ENCODE measurements at places on chromosomes 7 and 10.

GRCh38 chr7:155371884-155372781 is 74.5 kb downstream of the INSIG1 start:
- DNase-seq = no peak

GRCh38 chr10:79149662-79150443 is 81.1 kb downstream of the ZMIZ1 start:
- DNase-seq = peak; percentile 59

- no peak for DNase-seq
Observed at GRCh38 chr7:93008833-93009232, 108.9 kb downstream of the SAMD9 start.

DNA sequence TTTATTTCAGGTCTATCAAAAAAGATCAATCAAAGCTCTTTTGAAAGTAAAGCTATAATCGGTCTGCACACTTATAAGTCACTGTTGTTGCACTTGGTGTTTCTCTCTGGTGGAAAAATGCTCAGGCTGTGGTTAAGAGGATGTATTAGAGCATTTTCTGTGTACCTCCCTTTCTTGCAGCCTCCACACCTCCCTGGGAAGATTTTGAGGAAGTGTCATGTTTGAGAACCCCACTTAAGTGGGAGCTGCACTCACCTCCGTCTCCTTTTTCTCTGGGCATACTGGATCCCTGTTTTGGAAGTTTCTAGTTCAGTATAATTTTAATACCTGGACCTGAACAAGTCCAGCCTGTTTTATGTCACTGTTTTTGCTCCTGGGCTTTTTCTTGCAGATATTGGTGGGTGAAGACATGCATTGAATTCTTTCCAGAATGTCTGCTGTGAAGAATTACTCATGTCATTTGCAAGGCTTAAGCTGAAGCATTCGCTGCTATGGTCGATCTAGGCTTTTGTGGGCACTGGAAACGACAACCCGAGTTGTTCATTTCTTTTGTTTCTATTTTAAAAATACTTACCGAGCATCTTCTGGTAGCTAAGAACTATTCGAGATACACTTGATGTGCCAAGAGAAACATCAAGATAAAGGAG is 36.6 kb downstream of the TCF7L2 start:
- peak; percentile 57 for DNase-seq

GRCh38 chr7:107917763-107918651 is 27.0 kb downstream of the DLD start:
- DNase-seq = no peak

- DNase-seq = peak; percentile 52
Observed at GRCh38 chr7:33669251-33669670, 236.1 kb upstream of the BMPER start.

GRCh38 chr10:117262903-117263293 is 22.0 kb downstream of the SLC18A2 start:
- no peak for DNase-seq

DNA sequence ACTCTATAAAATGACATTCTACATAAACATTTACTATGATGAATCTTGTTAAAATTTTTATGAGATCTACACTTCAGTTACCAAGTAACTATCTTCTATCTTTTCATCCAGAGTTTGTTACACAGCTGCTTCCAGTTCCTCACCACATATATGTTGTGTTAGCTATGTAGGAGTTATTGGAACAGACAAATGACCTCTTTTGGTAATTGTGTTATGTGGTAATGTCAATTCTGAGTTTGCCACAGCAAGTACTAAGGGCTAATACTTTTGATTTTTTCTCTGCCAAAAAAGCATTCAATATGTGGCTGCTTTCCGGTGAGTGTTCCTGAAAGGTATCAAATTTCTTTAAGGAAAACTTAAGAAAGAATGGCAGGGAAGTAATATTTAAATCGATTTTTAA is 573.9 kb upstream of the PCDH15 start:
- DNase-seq = peak; percentile 24

- peak; percentile 87 for DNase-seq
Observed at GRCh38 chr7:82049891-82050533, 280.2 kb upstream of the HGF start.

- DNase-seq = peak; percentile 27
Observed at GRCh38 chr10:103168438-103168837, 24.6 kb downstream of the NT5C2 start.

DNA sequence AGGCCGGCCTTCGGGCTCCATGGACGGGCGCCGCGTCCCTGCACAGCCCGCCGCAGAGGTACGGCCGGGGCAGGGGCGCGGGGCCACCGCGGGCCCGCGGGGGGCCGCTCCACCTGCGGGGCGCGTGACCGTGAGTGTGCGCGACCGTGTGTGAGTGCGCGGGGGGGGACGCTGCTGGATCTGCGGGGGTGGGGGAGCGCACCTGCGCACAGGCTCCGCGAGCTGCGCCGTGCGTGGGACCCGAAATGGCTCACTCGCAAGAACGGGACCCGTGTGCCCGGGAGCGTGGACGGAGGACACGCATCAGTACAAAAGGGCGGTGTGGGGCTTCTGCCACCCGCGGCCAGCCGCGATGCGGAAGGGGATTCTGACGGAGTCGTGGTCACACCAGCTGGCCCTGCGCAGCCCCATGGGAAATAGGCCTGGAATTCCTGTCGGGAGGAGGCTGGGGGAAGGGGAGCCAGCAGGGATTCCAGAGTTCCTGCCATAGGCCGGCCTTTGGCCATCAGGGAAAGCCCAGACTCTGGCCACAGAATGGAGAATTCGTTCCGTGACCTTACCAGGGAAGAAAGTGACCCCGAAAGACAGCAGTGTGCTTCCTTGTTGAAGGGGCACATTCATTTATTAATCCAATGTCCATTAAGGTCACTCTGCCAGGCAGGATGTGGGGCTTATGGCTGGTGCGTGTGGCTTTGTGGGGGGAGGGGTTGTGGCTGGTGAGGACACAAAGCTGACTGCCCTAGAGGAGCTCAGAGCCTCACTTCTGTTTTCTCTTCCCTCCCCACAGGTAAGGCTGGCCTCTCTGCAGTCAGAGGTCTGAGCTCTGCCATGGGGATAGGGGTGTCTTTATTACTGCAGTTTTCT is 494 bp downstream of the REPIN1 start:
- peak; percentile 67 for DNase-seq

GRCh38 chr7:35630024-35630972 is 64.6 kb downstream of the HERPUD2 start:
- peak; percentile 62 for DNase-seq

- DNase-seq = no peak
Observed at GRCh38 chr10:99235658-99236626, at the start of gene HPSE2. Gene HPSE2, minus strand, starts transcription at chr10:99235852.

- DNase-seq = no peak
Observed at GRCh38 chr10:12689893-12690292, 311.6 kb downstream of the CCDC3 start.

DNA sequence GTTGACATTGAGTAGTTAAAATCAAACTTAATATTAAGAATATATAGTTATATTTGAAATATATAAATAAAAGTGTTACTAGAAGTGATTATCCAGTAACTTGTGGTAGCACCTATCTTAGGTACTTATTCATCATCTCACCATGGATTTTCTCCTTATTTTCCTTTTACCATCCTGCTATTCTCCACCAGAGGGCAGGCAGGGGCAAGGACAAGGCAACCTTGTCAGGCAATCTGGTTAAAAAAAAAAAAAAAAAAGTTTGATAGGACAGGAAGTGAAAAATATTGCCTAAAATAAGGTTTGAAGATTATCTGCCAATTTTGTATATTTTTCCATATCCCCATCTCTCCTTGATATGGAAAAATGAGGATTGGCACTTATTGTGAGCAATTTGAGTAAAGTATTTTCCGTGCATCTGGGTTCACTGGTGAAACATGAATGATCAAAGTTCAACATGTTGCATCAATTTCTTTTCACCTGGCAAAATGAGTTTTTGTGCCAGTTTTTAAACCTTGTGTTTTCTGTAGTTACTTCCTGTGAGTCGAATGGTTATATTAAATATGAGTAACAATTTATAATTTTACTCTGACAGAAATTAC is 256.7 kb downstream of the AGMO start:
- DNase-seq = peak; percentile 66

GRCh38 chr7:38229884-38230642 is 43.4 kb downstream of the TARP start:
- no peak for DNase-seq

DNA sequence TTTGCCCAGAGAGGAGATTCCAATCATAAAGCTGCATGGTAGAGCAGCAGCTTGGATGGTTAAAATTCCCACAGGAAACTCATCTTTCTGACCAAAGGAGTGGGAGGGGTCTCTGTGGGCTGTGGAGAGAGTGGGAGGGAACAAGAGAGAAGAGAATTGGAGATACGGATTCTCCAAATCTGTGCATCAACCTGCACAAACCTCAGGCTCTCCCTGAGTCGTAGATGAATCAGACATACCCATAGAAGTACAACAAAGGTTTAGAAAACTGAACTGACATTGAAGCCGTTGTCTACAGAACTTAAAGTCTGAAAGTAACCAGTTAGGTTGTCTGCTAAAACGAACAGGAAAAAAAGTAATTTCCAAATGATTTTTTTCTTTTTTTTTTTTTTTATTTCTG is 41.9 kb downstream of the CYCS start:
- no peak for DNase-seq

DNA sequence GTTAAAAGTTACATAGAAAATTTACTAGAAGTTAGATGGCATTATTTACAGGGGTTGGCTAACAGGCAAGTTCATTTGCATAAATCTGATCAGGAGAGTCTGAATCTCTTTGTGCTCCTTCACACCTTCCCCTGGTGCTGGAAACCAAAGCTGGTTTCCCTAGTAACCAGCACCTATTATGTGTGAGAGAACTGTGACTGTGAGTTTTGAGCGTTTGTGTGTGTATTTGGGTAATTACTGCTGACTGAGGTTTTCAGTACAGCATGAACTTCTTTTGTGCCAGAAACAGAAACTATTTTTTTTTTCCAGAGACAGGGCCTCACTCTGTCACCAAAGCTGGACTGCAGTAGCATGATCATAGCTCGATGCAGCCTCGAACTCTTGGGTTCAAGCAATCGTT is 10.3 kb upstream of the IFIT1B start:
- DNase-seq = no peak

- no peak for DNase-seq
Observed at GRCh38 chr10:24651923-24652322, 71.8 kb downstream of the ARHGAP21 start.

DNA sequence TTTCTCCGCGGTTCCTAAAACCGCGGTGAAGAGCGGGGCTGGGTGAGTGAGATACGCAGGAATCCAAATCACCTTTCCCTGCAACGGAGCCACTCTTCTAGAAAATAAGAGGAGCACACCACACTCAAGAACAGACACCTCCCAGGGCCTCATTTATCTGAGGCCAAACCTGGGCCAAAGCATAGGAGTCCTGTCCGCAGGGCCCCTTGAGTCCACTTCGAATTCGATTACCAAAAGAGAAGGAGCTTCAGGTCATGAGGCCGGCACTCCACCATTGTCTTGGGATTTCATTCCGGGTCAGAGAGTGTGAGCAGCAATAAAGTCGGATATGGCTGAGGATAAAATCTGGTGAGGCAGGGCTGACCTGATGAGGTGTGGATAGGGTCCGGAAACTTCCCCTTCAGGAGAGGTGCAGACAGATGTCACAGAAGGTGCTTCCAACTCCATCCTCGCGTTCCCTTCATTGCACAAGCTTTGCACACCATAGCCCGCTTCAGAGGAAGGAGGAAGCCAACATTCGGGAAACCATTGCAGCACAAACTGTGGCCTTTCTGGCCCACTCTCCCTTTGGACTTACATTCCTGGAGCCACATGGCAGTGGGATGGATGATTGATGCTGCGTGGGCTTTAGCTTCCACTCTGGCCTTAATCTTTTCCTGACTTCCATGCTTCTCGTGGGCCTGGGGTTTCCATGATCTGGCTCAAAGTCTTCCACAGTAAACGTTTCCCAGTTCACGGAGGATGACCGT is 27.2 kb upstream of the ZNF273 start:
- no peak for DNase-seq

DNA sequence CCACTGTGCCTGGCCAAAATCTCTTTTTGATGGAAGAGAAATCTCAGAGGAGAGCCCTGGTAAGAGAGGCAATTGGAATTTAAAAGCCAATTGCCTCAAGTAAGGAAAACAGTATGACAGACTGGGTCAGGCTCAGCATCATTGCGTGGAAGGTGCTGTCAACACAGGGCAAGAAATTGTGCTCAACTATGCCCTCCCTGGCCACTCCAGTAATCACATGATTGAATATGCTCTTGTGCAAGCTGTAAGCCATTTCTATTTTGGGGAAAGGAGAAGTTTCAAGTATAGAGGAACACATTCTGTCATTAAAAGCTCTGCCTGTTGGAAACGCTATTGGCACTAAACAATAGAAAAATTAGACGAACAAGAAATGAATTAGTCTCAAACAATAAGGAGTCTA is 1127.7 kb downstream of the REEP3 start:
- no peak for DNase-seq

GRCh38 chr10:18321371-18321770 is 181.1 kb downstream of the CACNB2 start:
- DNase-seq = no peak

DNA sequence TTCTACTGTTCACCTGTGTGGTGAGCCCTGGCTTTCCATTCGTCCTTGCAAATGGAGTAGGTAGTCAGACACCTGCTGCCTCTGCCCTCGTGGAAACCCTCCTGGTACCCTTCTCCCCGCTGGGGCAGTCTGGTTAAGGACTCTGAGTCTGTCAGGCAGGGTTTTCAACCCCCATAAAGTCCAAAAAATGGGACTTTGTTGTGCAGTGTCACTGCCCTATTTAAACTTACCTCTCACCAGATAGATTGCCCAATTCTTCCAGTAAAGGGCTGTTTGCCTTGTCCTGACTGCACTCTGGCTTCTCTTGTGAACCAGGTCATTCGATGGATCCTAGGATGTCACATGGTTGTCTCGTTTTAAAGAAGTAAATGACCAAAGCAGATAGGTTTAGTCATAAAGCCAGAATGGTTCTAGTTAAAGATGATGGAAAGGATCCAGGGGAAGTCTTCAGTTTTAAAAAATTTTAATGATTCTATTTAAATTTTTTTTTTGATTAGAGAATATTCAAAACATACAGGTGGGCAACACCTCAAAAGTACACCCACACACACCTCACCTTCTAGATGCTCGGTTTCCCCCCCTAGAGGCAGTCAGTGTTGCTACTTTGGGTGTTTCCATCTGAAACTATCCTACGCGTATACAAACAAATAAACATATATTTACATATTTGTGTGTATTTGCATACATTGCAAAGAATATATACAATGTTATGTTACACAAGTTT is 22.0 kb downstream of the TMEM176B start:
- DNase-seq = no peak

DNA sequence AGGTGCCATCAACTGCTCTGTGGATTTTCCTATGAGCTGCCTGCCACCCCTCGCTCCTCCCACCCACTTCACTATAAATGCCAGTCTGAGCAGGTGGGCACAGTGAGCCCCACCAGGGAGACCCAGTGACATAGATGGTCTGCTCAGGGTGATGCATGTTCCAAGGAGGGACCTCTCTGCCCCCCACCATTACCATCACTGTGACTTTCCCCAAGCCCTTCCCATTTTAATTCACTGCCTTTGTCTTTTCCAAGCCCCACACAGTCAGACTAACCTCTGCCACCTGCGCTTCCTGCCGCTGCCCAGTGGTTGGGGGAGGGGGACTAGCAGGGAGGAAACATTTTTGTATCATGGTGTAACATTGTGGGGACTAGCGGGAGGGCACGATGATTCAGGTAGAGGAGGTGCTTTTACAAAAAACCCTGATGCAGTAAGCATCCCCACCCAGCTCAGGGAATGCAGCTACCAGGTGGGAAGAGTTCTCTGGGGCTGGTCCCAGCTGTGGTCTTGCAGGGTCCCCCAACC is 24.6 kb downstream of the PRSS2 start:
- DNase-seq = no peak

GRCh38 chr7:28660132-28660531 is 247.8 kb downstream of the CREB5 start:
- no peak for DNase-seq

GRCh38 chr7:6026011-6026819 is 5.0 kb upstream of the ANKRD61 start:
- peak; percentile 32 for DNase-seq

- peak; percentile 67 for DNase-seq
Observed at GRCh38 chr10:66836057-66836456, 89.8 kb upstream of the LRRTM3 start.

Measured in fibroblast of pulmonary artery (primary cell).